ENCODE measurements at places on chromosomes 1 and 21. TPM values are rescaled to one million over a fixed set of nuclear protein-coding genes. Genes with fewer than 3 reads are reported as not detected.
A peak's percentile ranks its signal among the peaks of the same experiment; 100 is the strongest.

GRCh38 chr21:40905251-40905650 is 58.3 kb upstream of the DSCAM start:
- DNase-seq: no peak

- peak; percentile 97 for DNase-seq
Observed at GRCh38 chr1:70205434-70206118, at the start of gene LRRC40. Gene LRRC40 (minus strand): TSS chr1:70205579. CDS start chr1:70205540, 39 bp downstream.

DNA sequence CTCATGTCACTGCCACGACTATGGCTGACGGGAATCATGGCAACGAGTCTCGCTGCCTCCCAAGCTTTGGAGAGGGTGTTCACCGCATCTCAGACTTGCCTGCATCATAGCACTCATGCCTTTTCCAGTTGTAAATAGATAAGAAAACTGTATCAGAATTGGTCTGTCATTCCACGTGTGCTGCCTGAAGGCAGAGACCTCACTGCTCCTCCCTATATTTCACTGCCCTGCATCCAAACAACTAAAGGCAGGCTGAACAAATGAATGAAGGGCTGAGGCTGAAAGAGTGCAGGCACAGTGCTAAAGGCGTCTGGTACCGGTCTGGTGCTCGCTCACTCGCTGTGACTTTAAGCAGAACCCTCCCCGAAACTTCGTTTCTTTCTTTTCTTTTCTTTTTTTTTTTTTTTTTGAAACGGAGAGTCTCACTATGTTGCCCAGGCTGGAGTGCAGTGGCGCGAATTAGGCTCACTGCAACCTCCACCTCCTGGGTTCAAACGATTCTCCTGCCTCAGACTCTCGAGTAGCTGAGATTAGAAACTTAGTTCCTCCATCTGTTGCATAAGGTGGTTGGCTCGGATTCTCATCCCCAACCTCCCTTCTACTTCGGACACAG is 542 bp downstream of the EIF2B3 start:
- no peak for DNase-seq

GRCh38 chr1:9397997-9398526 is 105.4 kb downstream of the SPSB1 start:
- DNase-seq: no peak

- DNase-seq: no peak
Observed at GRCh38 chr1:240508950-240509349, 103.0 kb downstream of the GREM2 start.

GRCh38 chr1:30745156-30745833 is 12.3 kb downstream of the LAPTM5 start:
- DNase-seq: peak; percentile 46

Gene S100A6
- 349 TPM for total RNA-seq

DNA sequence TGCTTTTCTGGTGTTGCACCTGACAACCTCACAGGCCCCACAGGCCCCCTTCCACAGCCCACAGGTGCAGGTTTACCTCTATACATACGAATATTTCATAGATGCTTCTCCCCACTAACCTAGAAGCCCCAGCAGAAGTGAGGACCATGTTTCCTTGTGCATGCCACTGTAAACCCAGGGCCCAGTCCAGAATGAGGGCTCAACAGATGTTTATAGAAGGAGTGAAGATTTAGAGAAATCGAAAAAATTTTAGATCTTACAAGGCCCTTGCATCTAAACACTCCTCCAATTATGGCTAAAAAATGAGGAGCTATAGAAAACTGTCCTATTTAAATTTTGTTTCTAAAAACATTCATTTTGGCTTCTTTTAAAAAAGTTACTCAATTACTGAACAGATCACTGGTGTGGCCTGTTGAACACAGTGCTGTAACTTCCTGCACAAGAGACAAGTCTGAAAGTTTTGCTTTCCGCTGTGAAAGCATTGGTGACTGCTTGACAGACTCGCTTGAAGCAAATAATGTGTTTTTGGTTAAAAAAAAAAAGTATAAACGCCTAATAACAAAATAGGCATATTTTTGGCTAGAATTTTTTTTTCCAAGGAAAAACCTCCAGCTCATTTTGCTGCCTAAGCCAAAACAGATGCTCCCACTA is 1.2 kb downstream of the ABCB10 start:
- DNase-seq: peak; percentile 23

Gene RGS7
- total RNA-seq: not detected

DNA sequence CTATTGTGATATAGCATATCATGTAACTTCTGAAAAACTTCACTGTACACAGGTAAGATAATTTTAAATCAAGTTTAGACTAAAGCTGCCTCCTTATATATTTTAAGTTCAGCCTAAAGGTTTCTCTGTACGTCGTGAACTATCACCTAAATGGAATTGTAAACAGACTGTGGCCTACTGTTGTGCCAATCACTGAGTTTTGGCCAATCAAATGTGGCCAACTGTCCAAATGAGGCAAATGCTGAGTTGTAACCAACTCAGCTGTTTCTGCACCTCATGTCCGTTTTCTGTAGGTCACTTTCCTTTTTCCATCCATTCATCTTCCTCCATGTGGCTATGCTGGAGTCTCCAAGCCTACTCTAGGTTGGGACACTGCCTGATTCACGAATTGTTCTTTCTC is 63.7 kb upstream of the ST6GALNAC3 start:
- no peak for DNase-seq

- no peak for DNase-seq
Observed at GRCh38 chr1:214111796-214112195, 124.0 kb downstream of the PROX1 start.

- no peak for DNase-seq
Observed at GRCh38 chr1:14055442-14056223, 355.6 kb downstream of the PRDM2 start.

DNA sequence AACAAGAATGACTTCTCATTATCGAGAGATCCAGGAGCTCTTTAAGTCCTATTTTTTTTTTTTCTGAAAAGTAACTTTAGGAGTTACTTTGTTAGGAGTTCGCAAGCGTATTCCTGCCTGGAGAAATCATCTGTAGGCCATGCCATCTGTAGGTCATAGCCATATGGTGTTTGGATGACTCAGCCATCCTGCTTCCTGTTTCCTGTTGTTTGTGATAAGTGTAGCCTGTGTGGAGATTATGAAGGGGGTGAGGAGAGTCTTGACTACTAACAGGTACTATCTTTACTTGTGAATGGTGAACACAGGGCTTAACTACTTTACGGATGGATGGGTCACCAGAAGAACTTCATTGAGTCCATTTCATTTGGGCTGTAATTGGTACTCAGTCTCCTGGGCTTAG is 327.2 kb downstream of the PTPRU start:
- no peak for DNase-seq

DNA sequence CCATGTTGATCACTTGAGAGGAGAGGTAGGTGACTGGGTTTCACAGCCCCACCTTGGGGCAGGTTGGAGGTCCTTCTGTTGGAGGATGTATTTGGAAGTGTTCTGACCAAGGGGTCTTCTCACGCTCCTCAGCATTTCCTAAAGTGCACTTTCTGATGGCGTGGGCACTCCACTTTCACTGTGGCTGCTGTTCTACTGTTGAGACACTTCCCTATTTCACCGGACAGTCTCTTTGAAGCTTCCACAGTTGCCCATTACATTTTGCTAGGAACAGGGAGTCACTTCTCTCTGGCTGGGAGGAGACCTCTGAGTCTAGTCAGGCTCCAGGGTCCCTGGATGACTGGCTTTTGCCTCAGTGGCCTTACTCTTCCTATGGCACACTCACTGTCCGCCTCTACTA is 180.0 kb upstream of the LMO4 start:
- no peak for DNase-seq

Gene RIPK4
- 0.64 TPM for total RNA-seq

Gene LCK
- total RNA-seq: 179 TPM

Gene LRIF1
- total RNA-seq: 15.4 TPM

Gene SPRR4
- total RNA-seq: not detected

DNA sequence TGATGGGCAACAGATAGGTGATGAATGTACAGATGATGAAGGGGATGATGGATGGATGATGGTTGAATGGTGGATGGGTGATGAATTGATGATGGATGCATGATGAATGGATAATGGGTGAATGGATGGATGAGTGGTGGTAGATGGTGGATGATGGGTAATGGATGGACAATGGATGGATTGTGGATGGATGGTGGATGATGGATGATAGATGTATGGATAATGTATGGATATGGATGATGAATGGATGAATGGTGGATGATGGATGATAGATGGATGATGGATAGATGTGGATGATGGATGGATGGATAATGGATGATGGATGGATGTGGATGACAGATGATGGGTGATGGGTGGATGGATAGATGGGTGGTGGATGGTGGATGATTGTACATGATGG is 35.7 kb downstream of the WNT3A start:
- DNase-seq: no peak

Gene CACNA1S
- not detected for total RNA-seq

Gene COL6A2
- total RNA-seq: 3.4 TPM

DNA sequence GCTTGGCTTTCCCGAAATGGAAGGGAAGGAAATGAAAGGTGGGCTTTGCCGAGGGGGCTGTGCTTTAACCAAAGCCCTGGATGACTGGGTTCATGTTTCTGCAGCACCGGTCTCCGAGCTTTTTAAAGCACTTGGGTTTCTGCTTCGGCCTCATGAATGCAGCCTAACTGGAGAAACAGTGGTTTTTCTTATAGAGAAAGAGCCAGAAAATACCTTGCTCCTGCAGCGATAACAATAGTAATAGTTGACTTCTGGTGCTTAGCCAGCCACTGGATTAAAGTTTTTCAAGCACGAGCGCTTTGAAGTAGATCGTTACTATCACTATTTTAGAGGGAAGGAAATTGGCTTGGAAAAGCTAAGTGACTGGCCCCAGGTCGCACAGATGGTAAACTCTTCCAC is 500 bp upstream of the DOCK7 start:
- DNase-seq: no peak

DNA sequence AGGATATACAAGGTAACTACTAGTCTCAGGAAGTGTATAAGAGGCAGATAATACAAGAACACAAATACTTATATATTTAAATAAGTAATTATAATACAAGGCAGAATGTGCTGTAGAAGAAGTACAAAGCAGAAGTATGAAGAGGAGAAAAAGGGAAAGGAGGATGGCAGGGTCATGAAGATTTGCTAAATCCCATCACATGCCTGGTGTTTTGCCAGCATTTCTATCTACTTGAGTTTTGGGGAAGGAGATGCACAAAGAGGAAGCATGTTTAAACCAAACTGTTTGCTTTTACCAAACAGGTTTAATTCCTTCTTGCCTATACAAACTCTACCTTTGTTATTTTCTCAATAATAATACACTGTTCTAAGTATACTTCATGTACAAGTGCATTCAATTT is 60.9 kb upstream of the PODN start:
- no peak for DNase-seq

Gene S100A7
- total RNA-seq: not detected

DNA sequence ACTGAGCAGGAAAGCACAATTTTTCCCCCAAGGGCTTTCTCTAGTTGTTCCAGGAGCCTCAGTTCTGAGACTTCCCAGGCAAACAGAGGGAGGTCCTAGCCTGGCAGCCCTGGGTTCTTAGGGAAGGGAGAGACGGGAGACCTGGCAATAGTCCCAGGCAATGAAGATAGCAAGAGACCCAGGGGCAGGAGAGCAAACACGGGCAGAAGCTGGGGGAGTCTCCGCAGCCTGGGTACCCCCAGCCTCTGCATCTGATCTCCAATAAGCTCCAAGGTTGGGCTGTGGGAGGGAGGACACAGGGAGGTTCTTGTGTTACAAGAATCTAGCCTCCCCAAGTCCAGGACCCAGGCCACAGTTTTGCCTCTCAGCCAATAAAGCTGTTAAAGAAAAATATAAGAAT is 2.4 kb downstream of the BLACAT1 start:
- DNase-seq: no peak

Gene KLHDC7A
- total RNA-seq: not detected

Gene COL6A1
- total RNA-seq: 0.69 TPM

- no peak for DNase-seq
Observed at GRCh38 chr1:110224240-110224995, 14.3 kb downstream of the KCNC4 start.

Gene MNDA
- not detected for total RNA-seq

DNA sequence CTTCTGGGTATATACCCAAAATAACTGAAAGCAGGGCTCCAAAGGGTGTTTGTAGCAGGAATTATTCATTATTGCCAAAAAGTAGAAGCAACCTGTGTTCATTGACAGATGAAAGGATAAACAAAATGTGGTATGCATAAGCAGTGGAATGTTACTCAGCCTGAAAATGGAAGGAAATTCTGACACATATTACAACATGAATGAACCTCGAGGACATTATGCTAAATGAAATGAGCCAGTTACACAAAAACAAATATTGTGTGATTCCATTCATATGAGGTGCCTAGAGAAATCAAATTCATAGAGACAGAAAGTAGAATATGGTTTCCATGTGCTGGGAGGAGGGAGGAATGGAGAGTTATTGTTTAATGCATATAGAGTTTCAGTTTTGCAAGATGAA is 86.3 kb upstream of the ARTN start:
- no peak for DNase-seq

DNA sequence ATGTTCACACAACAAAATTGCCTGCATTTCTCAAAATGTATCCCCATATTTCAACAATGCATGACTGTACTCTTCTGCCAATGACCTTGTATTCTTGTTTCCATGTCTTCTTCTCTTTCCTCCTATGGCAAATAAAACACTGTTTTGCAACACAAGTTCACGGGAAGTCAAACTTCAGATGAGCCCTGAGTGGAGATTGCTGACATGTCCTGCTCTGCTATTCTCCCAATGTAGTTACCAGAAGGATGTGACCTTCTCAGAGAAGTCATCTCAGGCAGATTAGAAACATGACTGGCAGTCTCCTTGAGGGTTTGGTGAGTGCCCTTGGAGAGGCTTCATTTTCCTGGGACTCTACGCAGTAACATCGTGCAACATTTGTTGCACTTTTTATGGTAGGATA is 15.6 kb downstream of the FCGR2B start:
- DNase-seq: no peak

Gene ATXN7L2
- 11.7 TPM for total RNA-seq

GRCh38 chr1:58815686-58816071 is 31.8 kb upstream of the JUN start:
- peak; percentile 16 for DNase-seq

GRCh38 chr1:18693256-18694098 is 62.8 kb downstream of the PAX7 start:
- no peak for DNase-seq

GRCh38 chr1:40394491-40395172 is 21.1 kb downstream of the SMAP2 start:
- peak; percentile 65 for DNase-seq

Gene XCL1
- 0.39 TPM for total RNA-seq

DNA sequence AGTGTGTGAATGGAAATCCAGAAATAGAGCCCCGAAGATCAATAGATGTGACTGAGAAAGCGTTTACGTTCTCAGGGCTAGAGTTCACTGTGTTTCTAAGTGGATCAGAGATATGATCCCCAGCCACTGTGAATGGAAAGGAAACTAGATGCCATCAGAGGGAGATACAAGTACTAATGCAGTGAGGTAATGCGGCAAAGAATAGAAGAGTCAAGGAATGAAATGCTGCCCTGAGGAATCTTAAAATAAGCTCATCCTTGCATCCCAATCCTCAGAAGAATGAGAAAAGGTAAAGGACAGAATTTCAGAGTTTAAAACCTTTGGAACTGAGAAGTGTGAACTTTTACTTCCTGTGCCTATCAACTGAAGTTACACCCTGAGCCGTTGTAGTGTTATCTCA is 165.5 kb upstream of the ESRRG start:
- no peak for DNase-seq

Gene GJB4
- not detected for total RNA-seq

Measured in activated CD4-positive, alpha-beta T cell treated with anti-CD3 and anti-CD28 coated beads for 36 hours (primary cell).